ENCODE measurements at places on chromosomes 13 and 19.
A peak's percentile ranks its signal among the peaks of the same experiment; 100 is the strongest.

DNA sequence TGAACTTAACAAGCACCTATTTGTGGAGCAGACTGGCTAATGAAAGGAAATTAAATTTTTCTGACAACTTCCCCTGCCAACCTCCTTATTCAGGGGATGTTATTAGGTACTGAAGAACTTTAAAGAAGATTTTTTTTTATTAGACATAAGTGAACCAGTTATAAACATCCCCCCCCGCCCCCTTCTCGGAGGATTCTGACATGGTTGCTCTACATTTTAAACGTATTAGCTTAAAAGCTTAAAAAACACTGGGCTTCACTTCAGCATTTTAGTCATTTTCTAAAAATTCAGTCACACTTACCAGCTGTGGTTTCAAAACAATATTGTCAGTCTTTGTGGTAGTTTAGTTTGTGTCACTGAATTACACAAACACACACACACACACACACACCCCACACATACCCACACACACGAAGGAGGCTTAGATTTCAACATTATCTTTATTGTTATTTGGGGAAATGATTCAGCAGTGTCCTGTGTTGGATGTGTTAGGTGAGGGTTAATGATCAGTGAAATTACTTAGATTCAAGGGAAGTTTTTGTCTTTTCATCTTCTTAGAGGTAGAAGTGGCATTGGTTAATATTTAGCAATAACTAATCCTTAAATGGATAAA, 145.7 kb downstream of the PCCA start:
- no peak for DNase-seq

DNA sequence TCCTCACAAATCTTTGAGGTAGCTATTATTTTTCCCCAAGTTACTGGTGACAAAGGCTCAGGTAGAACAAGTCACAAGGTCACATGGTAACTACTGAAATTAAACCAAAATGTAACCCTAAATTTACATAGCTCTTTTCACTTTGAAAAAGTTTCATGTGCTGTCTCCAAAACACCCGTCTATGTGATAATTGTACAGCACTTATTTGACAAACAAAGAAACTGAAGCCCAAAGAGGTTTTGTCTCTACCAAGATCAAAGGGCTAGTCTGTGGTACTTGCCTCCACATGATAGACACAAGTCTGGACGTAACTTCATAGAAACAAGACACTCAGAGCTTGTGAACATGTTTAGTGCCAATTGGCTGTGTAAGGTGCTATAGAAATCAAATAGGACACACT, 108.3 kb downstream of the SACS start:
- DNase-seq: no peak

- DNase-seq: peak; percentile 85
Observed at GRCh38 chr19:34808566-34808965, 35.6 kb upstream of the ZNF599 start.

DNA sequence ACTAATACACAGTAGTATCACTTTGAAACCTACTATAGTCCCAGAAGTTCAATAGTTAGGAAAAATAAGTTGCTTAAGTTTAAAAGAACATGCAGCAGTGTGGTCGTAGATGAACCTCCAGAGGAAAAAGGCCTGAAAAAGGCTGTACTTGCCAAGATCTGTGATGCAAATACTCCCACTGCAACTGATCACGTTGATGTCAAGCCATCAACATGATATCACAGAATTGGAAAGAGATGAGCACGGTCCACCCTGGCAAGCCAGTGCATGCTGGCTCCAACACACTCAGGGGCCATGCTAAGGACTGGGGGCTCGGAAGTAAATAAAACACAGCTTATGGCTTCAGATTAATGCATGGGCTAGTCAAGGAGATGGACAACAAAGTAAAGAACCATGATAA, 71.8 kb upstream of the LRCH1 start:
- no peak for DNase-seq

DNA sequence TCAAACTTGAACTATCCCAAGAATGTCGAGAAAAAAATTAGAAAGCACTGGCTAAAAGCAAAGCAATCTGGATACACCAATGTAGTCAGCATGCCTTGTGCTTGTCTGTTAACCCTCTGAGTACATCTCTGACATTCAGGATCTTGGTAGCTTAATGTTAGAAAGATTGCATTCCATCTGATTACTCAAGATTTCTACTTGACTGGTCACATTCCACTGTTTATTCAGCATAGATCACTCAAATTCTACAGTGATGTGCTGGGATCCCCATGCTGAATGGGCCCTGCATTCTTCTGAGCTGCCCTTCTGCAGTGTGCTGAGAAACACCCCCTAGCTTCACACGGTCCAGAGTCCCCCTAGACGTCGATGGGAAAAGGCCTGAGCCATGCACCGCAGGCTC, 295.4 kb upstream of the MAB21L1 start:
- peak; percentile 76 for DNase-seq

- peak; percentile 78 for DNase-seq
Observed at GRCh38 chr13:60583196-60583888, 186.3 kb downstream of the TDRD3 start.

- DNase-seq: no peak
Observed at GRCh38 chr13:104987621-104988020, 1547.8 kb downstream of the EFNB2 start.

DNA sequence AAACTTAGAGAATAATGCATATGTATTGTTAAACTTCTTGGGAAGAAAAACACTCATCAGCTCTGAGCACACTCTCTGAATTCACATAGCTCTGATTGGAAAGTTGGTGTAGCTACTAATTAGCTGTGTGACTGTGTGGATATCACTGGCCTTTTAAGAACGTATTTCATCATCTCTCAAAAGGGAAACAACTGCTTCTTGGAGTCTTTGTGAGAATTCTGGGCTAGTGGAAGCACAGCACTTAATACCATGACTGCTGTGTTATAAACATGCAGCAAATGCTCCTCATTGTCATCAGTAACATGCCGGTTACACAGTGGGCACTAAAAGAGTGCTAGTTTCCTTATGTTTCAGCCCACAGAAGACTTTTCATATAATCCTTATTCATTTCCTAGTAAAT, 220.9 kb upstream of the CSNK1A1L start:
- DNase-seq: peak; percentile 40

DNA sequence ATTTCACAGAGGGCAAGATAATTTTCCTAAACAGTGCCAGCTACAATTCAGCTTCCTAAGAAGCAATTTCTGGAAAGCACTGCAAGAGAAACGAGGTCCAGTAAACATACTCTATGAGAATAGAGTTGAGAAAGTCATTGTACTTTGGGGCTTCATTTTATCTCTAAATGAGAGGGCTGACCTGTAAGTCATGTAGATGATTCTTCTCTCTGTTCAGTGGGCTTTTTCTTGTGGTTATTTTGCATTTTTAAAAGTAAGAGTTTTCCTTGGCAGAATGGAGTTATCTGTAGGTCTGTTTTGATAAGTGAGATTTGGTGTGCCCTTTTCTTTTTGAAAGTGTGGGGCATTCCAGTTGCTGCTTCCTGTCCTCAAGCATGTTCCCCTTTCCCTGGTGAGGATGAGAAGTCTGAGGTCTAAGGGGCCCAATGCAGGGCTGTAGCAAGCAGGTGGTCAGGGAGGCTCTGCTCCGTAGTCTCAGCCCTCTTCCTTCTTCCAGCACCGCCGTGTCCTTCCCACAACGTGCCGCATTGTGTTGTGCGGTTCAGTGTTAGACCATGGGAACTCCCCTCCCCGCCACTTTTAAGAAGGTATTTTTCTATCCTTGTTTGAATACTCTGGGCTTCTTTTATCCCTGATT, 86.3 kb downstream of the ARHGEF7 start:
- no peak for DNase-seq

DNA sequence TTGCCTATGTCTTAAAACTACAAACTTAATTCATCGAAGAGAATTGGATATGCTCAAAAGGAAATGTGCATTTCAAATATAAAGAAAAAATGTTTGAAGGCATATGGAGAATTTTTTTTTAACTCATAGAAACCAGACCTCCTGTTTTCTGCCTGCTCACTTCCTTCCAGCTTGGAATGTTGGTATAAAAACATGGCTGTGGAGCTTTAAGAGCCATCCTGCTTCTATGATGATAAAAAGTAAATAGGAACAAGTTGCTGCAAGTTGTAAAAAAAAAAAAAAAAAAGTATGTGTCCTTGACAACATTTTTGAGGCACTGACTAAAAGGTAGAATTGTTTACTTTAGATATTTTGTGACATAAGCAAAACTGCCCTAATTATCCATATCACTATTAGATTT, 1230.7 kb downstream of the PCDH9 start:
- DNase-seq: no peak

GRCh38 chr19:31910224-31910623, 435.2 kb upstream of the ZNF507 start:
- DNase-seq: no peak

GRCh38 chr13:114074671-114075315, 57.6 kb downstream of the RASA3 start:
- no peak for DNase-seq

GRCh38 chr13:104701591-104701990, 1635.4 kb upstream of the SLC10A2 start:
- DNase-seq: no peak

DNA sequence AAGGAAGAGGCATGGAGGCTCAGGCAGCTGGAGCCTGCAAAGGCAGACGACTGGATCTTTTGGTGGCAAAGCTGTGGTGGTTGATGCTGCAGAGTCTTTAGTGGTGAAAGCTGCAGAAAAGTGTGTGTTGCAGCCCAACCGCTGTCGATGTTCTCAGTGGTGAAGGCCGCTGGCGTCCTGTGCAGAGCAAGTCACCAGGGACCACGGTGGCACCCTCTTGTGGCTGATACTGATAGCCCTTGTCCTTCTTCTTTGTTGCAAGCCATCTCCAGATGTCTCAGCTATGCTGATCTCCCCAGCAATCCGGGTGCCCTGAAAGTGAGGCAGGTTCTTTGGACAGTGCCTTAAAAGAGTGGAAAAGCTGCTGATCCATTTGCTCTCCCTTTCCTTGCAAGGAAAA, 610.9 kb upstream of the PCDH9 start:
- no peak for DNase-seq

DNA sequence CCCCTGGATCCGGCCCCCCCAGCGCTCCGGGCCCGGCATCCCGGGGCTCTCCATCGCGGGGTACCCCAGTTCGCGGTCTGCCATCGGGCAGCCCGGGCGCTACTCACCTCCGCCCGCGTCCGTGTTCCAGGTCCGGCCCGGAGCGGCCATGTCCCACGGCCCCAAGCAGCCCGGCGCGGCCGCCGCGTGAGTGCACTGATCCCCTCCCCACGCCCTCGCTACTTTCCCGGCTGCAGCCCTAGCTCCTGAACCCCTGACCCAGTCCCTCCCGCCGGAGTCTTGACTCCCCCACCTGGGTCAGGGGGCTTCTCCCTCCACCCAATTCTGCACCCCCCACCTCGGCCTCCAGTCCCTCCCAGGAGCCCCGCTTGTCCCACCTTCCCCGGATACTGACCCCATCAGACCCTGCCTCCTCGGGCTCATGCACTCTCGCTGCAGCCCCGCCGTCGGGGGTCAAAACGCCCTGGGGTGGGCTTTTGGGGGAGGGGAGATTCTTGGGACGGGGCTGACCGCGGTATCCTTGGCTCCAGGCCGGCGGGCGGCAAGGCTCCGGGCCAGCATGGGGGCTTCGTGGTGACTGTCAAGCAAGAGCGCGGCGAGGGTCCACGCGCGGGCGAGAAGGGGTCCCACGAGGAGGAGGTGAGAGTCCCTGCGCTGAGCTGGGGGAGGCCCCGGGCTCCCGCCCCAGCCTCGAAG, 566 bp downstream of the HMG20B start:
- DNase-seq: no peak

GRCh38 chr13:111341886-111342285, 21.4 kb downstream of the TEX29 start:
- no peak for DNase-seq

DNA sequence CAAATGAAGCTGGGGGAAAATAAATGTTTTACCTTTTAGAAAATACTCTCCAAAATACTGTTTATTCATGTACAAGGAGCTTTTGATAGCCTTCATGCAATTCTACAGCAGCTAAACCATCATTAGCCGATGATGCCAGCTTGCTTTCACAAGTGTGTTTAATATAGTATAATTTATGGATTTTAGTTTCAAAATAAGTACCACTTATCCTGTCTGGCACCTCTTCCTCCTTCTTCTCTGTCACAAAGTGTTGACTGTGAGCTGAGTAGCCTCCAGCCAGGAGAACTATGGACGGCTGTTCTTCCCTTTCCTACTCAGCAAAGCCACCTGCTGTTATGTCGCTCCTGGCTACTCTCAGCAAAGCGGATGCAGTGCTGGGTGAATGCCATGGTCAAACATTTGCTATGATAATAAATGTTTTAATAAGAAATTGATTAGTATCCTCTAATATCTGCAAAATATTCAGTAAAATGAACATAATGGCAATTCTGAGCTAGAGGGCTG, 238.2 kb downstream of the LIG4 start:
- no peak for DNase-seq

DNA sequence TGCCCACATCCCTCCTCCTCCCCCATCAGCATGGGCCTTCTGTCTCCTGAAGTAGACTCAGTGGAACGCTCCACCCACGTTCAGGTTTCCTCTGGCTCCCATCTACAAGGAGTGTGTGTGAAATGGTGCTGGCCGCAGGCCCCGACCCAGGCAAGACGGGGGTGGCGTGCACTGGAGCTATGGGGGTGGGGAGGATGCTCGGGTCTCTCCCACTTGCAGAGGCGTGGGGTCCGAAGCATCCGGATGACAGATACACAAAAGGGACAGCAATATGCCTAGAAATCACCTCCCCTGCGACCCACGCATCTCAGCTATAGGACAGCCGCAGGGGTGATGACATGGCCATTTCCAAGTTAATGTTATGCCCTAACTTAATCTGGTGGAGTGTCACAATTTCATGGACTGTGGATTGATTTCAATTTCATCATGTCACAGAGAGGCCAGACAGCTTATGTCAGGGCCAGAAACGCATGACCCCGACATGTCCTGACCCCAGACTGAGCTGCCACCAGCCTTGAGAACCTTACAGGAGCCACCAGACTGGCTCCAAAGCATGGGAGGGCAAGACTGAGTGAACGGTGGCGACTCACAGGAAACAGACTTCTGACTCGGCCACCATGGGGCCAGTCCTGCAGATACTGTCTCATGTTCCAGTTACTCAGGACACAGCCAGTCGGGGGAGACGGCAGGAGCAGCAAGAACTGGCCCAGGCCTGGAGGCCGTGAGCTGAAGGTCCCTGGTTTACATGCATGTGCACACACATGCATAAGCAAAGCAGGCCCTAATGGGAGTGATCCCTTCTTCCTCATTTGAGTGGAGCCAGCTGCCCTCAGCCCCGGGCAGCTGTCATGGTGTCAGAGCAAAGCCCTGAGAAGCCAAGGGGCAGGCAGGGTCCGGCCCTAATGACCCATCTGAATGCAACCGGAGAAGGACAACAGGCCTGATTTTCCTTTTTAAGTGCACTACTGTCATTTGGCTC, 82.2 kb downstream of the SLC7A1 start:
- no peak for DNase-seq

- peak; percentile 63 for DNase-seq
Observed at GRCh38 chr19:18972301-18972811, 31.3 kb upstream of the HOMER3 start.

GRCh38 chr13:57138988-57139387, 1.7 kb upstream of the PRR20A start:
- DNase-seq: no peak

- peak; percentile 14 for DNase-seq
Observed at GRCh38 chr19:5436106-5436947, 18.9 kb upstream of the ZNRF4 start.

Data from cardiac fibroblast (primary cell).